ENCODE measurements at places on chromosomes 12 and 14.

GRCh38 chr14:100622224-100622623, 35.0 kb upstream of the BEGAIN start:
- DNase-seq = no peak

GRCh38 chr12:3725388-3726115, 27.4 kb downstream of the CRACR2A start:
- DNase-seq = no peak

DNA sequence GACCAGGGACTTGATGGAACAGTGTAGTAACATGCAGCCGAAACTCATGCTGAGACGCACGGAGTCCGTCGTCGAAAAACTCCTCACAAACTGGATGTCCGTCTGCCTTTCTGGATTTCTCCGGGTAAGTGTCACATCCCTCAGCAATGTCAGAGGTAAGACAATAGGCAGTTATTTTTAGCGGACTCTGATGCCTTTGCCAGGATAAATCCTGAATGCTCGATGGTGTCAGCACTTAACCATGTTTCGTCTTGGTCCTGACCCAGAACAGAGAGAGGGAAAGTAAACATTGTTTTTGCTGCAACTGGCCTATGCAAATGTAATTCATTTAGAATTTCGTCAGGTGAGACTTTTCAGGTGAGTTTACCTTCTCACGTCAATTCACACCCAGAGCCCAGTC, 112.3 kb downstream of the PLXNC1 start:
- DNase-seq = no peak

- DNase-seq = no peak
Measured at GRCh38 chr12:95944108-95944704, 1.1 kb downstream of the AMDHD1 start.

- no peak for DNase-seq
Measured at GRCh38 chr14:73503648-73504047, 12.9 kb downstream of the RIOX1 start.

DNA sequence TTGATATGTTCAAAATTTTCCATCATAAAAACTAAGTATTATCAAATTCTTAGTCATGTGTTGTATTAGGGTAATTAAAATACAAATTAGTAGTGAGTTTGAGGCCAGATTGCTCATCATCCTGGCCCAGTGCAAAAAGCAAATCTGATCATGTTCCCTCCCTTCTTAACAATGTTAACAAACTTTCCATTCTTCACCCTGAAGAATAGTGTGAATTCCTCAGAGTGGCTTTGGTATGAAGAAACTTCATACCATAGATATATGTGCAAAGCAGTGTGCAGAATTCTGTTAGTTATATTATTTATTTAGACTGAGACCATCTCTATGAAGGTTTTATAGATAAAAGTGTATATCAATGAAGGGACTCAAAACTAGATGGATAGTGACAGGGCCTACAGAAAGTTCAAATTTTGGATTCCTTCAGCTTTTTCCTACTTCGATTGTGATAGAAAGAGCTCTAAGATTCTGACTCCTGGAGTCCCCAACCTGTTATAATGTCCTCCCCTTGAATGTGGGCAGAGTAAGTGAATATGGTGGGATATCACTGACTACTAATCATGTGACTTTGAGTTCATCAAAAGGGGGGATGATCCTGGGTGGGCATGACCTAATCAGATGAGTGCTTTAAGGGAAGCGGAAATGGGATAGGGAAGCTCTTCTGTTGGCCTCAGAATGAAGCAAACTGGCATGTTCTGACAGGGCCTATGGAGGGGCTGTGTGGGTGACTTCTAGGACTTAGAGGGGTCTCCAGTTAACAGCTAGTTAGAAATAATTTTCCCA, 271.4 kb downstream of the BTG1 start:
- DNase-seq = no peak

- peak; percentile 21 for DNase-seq
Measured at GRCh38 chr12:48157889-48158370, 615 bp upstream of the ASB8 start.

DNA sequence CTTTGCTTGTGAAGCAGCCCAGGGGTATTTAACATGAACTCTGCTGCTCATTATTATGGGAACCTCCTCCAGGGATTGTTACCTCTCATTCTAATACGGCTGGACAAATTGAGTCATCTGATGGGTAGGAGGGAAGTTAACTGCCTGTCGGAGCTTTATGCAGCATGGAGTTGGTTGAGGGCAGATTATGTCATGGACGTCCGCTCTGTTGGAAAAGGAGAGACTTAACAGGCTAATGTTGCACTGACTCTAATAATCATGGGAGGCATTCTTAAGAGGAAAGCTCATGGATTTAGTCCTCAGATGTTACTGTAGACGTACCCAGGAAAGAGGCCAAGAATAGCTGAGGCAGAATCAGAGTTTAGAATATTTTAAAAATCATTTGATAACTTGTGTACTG, 9.9 kb downstream of the POP5 start:
- DNase-seq = no peak

- peak; percentile 77 for DNase-seq
Measured at GRCh38 chr12:7129872-7130691, at the start of gene CLSTN3. Gene CLSTN3 (plus strand): TSS chr12:7130371. CDS start chr12:7130649, 278 bp downstream.

DNA sequence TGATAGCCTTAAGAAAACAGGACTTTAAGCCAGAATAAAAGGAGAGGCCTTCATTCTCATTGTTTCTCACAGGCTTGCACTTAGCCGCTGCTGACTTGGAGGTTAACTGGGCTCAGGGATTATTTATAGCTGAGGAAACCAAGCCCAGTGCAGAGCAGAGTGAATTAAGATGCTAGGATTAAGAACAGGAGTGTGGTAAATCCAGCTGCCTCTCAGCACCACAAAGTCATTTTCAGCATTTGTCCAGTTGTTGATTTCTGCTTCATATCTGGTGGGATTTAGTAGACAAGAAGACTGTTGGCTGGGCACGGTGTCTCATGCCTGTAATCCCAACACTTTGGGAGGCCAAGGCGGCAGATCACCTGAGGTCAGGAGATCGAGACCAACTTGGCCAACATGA, 14.3 kb upstream of the KRT73 start:
- DNase-seq = no peak

- no peak for DNase-seq
Measured at GRCh38 chr12:99611599-99611998, 36.0 kb upstream of the GARIN6 start.

DNA sequence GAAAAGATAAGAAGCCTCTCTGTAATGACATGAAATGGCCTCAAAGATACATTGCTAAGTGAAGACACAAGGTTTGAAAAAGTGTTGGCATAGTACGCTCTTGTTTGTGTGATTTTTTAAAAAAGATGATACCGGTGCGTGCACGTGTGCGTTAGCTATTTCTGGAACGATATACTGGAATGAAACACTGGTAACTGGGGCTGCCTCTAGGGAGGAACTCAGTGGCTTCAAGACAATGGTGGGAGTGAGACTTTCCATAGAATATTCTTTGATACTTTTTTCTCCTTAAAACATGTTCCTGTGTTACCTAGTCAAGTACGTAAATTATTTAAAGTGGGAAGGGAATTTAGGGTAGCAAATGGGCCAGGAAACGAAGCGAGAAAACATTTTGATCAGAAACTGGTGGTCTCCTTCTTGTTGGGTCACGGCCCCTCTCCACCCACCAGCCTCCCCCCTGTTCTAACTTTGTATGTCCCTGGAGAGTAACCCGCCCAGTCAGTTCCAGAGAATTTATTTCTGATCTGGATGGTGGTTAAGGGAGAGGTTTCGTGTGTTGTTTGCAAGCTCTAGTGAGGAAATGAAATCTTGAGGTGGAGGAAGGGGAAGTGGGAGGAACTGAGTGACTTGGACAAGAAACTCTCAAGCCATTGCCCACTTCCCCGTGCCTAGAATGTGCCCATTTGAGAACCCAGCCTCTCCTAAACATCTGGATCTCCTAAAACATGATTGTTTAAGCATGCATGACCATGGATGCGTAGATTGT, 6.6 kb downstream of the FGF6 start:
- DNase-seq = no peak

- no peak for DNase-seq
Measured at GRCh38 chr12:34294671-34295365, 272.5 kb downstream of the ALG10 start.

DNA sequence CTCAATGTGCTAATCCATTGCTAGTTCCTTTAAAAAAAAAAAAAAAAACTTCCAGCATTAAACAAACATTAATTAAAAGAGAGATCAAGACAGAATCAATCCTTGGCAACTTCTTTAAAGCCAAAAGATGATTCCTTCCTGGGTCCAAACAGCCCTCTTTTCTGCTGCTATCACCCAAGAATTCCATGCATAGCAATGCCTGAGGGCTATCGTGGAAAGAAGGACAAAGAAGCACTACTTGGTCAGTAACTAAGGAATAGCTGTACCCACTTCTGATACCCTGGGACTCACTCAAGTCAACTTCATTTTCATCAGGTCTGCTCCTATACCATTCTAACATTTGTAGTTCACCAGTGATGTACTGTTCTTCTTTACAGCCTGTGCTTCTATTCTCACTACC, 51.8 kb downstream of the SLC38A2 start:
- DNase-seq = no peak

DNA sequence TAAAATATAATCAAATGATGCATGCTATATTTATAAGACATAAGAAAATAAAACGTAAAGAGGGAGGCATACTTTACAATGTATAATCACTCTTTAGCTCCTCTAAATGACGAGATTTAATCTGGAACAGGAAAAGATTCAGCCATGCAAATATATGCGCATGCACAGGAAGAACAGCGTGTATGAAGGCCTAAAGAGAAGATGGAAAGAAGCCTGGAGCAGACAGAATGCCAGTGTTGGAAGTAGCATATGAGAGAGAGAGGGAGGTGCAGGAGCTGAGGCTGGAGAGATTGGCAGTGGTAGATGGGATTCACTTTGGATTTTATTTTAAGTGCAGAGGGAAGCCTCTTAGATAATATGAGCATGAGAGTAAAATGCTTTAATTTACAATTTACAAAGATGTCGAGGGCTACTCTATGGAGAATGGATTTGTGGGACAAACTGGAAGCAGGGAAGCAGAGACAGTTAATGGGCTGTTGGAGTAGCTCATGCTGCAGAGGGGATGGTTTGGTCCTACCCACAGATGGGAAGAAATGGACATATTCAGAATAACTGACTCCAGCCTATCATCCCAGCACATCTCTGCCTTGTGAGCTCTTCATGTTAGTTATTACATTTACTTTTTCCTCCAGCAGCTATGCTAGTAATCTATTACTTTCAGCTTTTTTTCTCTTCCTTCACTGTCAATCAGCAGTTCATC, 411.1 kb downstream of the TMTC2 start:
- DNase-seq = no peak

DNA sequence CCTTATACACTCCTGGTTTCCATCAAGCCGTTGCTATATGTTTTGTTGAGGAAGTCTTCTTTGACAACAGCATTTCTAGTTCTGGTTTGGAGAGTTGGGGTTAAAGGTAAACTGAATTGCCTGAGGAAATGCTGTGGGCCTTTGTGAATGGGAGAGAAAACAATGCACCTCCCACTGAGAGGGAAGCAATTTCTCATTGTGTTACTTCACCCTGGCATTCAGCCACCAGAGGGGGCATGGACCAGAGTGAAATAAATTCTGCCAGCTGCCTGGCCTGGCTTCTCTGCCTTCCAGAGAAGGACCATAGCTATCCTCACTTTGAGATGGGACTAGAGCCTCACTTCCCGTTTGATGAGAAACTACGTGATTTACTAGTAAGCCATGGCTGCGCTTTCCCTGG, 475.3 kb downstream of the EGLN3 start:
- DNase-seq = peak; percentile 2

GRCh38 chr14:63777024-63777423, 49.2 kb upstream of the SGPP1 start:
- no peak for DNase-seq

GRCh38 chr14:53953828-53954550, 2.6 kb downstream of the BMP4 start:
- DNase-seq = peak; percentile 20

GRCh38 chr12:105704787-105705186, 374.3 kb downstream of the C12orf75 start:
- DNase-seq = no peak

- DNase-seq = no peak
Measured at GRCh38 chr12:109730306-109731145, 16.9 kb downstream of the FAM222A start.

DNA sequence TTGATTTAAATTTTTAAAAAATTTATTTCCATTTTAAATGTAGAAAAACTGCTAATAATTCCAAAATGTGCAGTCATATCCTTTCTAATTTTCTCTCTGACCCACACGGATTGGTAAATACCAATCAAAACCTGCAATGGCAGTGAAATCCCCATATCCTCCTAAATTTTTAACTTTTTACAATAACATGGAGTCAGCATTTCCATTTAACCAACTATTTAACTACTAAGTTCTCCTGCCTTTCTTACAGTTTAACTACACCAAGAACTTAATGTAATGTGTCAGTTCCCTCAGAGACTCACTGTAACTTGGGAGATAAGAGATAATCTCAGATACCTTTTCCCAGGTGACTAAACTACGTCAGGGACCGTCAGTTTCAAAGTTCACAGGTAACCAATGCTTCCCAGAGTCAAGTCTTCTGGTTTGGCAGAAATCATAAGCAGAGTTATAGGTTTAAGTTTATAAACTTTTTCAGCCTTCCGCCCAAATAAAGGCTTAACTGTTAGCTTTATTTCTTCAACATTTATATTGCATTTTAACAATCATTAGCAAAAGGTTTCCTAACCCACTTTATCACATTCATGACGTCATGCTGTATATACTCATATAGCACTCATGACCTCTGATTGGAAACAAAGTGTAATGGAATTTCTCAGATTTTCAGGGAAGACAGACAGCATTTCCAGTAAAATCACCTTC, 7.6 kb downstream of the KRAS start:
- DNase-seq = no peak

GRCh38 chr12:82691513-82691912, 4.8 kb downstream of the TMTC2 start:
- DNase-seq = no peak

DNA sequence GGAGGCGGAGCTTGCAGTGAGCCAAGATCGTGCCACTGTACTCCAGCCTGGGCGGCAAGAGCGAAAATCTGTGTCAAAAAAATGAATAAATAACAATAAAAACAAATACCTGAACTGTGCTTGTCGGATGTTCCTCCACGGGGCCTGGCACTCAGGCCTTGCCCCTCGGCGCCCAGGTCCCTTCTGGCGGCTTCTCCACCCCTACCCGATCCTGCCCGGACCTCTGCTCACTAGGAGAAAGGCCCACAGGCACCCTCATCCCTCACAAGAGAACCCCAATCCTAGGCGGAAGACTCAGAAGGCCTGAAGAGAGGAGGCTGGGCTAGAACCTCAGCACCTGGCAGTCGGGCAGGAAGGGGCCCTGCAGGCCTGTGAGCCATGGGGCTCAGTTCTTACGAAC, 21.0 kb upstream of the BTBD6 start:
- no peak for DNase-seq

DNA sequence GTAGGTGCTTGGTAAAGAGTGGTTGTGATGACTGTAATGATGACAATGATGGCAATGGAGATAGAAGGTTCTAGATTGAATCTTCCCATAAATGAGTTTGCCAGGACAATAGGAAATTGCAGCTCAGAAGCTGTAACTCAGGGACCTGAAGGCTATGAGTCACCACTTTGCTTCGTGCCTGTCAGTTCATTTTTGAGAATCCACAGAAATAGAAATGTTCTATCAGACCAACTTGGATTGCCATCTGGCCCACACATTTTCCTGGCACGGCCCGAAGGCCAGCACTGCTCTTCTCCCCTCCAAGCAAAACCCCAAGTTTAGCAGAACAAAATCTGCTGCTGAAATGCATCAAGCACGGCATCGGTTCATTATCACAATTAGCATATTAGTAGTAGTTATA, 1127.0 kb downstream of the BCL11B start:
- no peak for DNase-seq

Measured in stimulated activated naive CD8-positive, alpha-beta T cell treated with anti-CD3 and anti-CD28 coated beads, Interleukin-15, amount 100 ng/mL, for 72 hours (primary cell).